ENCODE measurements at places on chromosomes 2 and 18. TPM values are rescaled to one million over a fixed set of nuclear protein-coding genes. Genes with fewer than 3 reads are reported as not detected.

TRABD2A gene
- 1.7 TPM for total RNA-seq

COL6A3 gene
- 1,329 TPM for total RNA-seq

WNT10A gene
- not detected for total RNA-seq

CCDC68 gene
- 9.1 TPM for total RNA-seq

ANKRD53 gene
- 1.3 TPM for total RNA-seq

TANK gene
- total RNA-seq = 100 TPM

KANSL1L gene
- 18.0 TPM for total RNA-seq

MALL gene
- 2.2 TPM for total RNA-seq

DHRS9 gene
- total RNA-seq = not detected

Measured in fibroblast of villous mesenchyme (primary cell).